NCI-H524 (cell line): ENCODE measurements at places on chromosomes 5 and 9.

DNA sequence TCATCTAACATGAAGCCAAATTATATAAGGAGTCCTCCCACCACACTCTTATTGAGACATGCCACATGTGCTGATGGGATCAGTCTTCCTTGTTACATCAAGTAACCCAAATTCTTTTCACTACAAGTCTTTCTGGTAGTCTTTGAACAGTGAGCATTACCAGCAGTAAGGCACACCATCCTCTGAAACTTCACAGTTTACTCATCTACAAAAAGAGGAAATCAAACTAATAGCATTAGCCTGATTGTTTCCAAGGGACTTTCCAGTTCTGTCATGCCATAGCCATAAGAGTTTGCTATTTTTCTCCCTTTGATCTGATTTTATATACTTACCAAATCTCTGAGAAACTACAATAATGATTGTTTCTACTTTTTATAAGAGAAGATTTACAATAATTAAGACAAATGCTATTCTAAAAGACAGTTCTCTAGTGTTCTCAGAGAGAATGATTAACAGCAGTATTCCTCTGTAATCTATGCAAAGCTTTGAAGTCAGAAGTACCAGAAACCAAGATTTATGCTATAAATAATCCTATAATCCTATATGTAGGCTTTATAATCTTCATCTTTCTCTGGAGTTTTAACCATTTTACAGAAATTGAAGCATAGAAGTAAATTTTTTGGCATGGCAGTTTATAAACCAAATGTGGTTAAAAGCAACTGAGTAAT is 166.2 kb upstream of the ACO1 start:
- no peak for DNase-seq

DNA sequence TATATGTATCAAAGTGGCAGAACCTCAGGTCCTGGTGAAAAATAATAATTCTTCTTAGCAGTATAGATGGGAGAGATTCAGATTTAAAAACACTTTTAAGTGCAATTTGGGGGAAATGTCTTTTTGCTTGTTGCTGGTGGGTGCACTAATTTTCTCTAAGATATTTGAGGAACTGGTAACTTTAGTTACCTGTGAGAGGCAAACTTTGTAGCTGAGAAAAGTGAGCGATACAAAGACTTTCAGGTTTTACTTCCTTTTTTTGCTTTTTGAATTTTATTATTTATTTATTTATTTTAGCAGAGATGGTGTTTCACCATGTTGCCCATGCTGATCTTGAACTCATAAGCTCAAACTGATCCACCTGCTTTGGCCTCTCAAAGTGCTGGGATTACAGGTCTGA is 303.1 kb upstream of the PTGER4 start:
- DNase-seq: no peak

DNA sequence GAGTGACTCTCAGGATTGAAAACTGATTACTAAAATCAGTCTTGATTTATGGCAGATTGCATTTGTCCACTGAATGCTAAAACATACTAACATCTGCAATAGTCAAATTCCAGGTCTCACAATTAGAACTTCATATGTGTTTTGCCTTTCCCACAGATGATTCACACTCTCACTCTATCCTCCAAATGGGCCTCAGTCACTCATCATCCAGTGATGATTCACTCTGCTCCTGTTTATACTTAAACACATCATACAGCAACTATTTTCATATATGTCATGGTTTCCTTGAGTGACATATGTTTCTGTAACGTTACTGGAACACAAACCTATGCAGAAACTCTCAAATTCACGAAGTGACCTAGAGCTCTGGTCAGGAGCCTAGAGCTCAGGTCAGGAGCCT is 512.9 kb downstream of the HINT1 start:
- DNase-seq: no peak

- DNase-seq: peak; percentile 84
Measured at GRCh38 chr5:83099001-83099400, 21.7 kb downstream of the XRCC4 start.

DNA sequence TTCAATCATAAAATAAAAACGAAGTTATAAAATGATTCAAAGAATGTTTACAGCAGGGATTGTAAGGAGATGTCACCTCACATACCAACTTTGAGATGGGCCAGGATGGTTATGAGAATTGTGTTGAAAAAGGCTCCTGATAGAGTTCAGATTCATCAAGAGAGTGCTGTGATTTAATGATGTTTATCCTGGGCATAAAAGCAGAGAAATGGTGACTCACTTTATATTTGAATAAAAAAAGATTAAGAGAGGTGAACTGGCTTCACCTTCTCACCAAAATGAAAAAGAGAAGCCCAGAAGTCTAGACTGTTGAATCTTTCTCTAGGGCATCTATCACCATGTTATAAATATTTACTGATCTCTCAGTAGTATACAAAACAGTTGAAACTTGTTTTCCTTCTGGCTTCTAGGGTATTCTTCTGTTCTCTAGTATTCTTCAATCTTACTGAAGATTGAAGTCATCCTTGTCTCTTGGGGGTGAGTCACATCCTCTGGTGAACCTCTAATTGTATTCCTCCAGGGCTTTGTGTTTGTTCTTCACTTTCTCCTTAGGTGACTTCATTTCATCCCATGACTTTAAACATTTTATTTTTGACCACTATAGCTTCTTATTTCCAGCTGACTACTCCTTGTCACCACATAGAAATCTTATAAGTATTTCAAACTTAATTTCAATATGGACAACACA is 1237.3 kb upstream of the C9orf72 start:
- DNase-seq: no peak

DNA sequence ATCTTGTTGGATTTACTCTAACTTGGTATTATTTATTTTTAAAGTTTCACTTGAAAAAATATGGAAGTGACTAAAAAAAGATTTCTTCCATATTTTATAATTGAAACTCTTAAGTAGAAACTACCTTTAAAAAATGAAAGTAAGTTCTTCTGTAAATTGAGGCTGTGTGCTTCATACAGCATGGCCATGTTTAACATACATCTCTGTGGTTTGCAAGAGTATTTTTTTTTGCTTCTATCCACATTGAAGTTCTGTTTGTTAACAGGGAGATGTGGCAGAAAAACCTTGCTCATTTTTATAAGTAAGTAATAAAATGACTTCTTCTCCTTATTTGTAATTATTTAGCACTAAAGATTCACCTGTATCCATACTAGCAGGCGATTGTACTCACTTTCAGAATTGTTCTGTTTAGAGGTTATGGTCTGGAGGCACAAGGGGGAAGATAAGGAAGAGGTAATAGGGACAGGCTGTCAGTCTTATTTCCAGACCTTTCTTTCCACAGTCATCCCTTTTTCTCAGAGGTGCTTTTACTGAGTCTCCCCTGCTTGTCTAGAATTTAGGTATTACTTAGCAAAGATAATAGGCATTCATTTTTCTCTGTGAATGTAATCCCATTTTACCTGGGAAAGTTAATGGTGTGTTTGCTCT is 16.0 kb downstream of the FYB1 start:
- DNase-seq: no peak
